ENCODE measurements at places on chromosomes 2 and 18.

DNA sequence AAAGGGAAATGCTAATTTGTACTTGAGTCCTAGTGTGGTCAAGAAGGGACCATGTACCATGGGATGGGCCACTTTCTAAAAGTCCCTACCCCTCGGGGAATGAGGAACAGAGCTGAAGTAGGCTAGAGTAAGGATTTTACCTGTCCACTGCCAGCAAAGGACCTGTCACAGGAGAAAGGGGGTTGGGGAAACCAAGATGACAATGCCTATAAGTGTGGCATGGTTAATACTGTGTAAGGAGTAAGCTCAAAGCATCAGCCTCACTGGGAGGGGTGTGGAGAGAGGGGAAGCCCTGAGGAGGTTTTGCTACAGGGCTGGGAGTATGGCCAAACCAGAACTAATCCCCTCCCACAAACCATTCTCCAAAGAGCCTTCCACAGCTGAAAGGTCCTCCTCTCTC lies 15.8 kb downstream of the GKN2 start:
- no peak for DNase-seq

DNA sequence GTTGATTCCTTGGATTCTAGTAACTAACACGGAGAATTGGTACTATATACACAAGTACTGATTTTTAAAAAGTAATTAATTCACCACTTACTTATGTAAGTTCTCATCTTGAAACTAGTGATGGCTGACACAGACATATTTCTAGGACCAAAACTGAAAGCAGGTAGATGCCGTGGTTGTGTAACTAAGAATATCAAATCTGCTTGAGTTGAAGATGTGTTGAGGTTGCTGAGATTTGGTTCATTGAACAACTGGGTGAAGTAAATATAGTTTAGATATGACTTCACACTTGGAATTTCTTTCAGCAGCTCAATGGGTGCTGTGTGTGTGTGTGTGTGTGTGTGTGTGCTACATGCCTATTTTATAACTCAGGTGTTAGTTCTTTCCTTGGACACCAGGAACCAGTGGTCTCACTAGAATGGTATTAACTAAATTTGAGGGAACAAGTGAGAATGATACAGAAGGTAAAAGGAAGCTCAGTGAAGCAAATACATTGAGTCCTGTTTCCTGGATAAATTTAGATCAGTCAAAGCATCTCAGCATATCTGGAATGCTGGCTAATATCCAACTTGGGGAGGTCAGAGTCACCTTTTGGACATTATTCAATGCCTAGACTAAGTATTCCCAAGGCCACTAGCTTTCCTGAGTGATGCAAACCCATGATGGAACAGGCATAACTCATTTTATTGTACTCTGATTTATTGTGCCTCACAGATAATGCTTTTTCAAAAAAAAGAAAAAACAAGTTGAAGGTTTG lies 110.7 kb upstream of the ZEB2 start:
- no peak for DNase-seq

DNA sequence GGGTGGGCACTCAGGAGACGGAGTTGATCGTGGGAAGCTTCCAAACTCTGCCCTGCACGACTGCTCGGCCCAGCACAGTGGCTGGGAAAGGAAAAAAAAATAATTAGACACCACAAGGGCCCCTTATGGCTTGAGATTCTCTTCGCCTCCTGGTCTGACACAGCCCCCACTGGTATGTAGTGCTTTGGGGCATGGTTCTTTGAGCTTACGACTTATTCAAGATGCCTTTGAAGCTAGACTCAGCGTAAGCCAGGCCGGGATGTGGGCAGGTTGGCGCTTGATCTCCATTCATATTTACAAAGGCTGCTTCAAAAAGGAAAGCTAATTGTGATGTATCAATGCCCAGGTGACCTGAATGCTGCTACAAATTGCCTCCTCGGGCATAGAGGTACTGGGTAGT lies 50.5 kb downstream of the CXCR4 start:
- DNase-seq, result no peak

DNA sequence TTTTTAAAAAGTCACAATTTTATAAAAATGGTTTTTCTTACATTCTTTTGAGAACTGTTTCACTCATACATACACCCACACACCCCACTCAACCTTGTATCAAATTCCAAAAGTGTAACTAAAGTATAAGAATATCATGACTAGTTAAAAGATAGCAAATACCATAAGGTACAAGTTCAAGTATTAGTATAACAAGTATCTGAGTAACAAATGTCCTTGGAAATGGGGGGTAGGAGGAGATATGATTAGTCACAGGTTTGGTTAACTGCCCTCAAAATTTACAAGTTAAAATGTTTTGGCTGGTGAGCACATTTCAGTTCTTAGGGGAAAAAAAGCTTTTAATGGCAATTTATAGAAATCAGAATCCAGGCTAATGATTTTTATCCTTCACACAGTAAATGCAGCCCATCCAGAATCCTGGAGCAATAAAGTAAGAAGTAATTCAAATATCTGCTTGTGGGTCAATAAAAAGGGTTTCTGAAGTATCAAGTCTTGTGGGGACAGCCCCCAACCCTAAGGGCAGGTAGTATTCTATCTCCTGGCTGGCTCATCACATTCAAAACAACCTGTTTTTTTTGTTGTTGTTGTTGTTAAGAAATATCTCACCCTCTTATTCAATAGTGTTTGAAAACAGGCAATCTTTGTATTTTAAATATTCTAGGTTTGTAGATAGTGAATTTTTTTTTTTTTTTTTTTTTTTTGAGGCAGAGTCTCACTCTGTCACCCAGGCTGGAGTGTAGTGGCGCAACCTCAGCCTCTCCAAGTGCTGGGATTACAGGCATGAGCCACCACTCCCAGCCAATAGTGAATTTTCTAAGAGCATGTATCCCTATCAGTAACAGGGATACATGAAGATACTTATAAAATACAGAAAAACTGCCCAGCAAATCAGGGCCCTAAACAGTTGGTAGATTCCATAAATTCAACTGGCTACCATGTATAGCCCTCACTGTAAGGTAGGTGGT lies 14.5 kb downstream of the IAH1 start:
- no peak for DNase-seq

GRCh38 chr18:31658670-31659575 lies 25.5 kb downstream of the B4GALT6 start:
- DNase-seq, result no peak

- no peak for DNase-seq
Observed at GRCh38 chr18:74569401-74569800, 28.3 kb upstream of the ZNF407 start.

GRCh38 chr2:14642499-14642898 lies 10.0 kb downstream of the LRATD1 start:
- DNase-seq, result no peak

GRCh38 chr2:69948032-69948962 lies 13.1 kb downstream of the ASPRV1 start:
- DNase-seq, result no peak

DNA sequence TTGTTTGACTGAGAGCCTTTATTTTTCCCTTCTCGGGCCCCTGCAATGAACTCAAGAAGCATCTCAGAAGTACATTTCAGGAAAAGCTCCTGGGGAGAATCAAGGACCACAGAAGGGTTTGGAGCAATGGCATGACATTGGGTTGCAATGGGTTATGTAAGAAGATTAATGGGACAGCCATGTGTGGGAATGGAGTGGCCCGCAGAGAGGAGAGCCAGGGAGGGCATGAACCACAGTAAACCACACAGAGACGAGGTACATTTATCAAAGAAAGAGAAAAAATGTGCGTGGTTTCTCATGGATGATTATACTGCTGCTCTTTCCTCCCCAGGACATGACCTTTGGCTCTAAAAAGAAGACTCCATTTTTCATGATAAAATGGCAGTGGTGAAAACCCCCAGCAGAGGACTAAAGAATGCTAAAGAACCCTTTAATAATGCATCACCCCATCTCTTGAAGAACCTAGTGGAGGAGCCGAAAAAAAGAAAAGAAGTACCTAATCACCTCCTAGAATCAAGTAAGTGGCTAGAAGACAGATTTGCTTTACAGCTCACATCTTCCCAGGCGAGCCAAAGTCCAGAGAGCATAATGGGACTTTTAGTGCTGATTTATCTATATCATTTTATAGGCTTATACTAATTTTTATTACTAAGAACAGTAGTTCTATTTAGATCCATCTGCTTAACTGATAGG lies 1.7 kb downstream of the CFAP221 start:
- no peak for DNase-seq

DNA sequence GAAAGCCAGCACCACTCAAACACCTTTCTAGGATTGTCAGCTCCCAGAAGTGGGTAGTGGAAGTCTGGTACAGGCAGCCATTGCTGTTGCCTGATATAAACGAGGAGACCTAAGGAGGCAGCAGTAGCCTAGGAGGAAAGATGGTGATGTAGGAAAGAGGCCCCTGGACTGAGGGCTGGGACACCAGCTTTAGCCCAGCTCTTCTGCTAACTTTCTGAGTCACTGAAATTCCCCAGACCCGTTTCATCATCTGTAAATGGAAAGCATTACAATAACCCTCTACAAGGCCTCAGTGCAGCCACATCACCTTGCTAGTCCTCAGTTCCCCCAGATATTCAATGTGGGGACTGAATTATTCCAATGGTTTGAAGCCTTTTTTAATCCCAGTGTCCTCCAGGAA lies 336.5 kb downstream of the TNS1 start:
- no peak for DNase-seq

DNA sequence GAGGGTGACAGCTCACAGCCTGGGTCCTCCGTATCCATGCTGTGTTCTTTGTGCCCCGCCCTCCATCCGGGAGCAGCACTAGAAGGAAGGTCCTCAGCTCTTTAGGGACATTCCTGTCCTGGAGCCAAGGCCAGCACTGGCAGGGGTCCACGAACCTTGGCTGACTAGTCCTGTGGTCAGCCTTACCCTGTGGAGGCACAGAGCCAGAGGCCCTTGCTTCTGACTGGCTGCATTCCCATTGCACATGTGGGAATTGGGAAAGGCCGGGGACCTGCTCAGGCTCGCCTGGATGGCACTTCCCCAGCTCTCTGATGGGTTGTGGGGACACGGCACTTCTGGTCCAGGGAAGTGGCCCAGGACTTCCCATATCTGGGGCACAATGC lies 24.9 kb upstream of the RHOB start:
- DNase-seq, result no peak

DNA sequence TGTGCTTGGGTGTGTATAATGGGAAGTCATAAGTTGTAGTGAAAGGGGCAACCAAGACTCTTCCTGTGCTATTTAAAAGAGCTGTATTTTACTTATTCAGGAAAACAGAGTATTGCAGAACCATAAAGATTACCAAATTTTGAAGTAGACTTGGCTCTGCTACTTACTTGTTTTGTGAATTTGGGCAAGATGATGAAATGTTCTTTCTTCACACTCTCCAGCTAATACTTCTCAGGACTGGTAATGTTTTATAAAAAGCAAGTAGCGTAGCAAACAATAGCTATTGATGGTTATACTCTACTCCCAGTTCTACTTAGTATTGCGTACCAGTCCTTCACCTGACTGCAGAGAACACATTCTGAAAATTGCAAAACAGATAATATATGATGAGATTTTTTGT lies 374.1 kb downstream of the ARHGAP15 start:
- DNase-seq, result no peak

DNA sequence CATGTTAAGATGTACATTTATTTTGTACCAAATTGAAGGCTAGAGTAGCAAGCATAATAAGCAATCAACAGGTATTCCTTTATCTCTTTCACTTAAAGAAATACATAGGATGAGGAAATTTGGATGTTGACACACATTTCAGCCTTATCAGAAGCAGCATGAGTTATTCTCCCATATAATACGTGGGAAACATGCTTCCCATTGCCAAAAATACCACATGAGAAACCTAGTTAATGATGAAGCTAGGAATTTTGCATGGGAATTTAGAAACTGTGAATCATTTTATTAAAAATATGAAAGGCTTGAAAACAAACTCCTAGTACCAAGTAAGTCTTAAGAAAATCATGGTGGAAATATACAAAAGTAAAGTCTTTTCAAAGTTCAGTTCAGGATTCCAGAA lies 751.8 kb downstream of the TSN start:
- no peak for DNase-seq

DNA sequence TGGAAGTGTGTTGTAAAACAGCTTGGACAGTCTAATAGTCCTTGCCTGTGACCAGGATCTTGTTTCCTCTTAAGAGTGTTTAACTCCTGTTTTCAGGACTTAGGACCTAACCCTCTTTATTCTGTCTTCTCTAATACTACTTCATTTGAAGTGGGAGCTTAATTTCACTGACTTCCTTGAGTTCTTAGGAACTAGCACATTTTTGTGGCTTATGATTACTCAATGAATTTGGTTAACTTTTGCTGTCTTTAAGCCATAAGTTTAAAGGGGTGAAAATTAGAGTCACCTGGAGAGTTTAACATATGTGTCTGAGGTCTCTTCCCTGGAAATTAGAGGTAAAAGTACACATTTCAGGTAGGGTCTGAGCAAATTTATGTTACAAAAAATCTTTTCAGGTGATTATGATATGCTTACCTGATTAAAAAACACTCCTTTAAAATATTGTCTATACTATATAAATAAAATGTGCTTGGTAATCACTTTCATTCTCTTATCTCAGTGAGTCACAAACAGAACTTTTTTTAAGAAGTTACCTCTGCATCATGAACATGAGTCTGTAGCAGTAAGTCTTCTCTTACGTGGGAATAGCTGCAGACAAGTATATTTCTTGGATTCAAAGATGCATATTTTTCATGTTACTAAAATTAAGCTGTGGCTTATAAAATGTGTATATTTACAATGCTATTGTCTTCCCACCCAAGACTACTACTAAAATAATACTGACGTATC lies 52.7 kb downstream of the ATP9B start:
- DNase-seq, result no peak

GRCh38 chr2:195470622-195471021 lies 186.4 kb upstream of the SLC39A10 start:
- no peak for DNase-seq

DNA sequence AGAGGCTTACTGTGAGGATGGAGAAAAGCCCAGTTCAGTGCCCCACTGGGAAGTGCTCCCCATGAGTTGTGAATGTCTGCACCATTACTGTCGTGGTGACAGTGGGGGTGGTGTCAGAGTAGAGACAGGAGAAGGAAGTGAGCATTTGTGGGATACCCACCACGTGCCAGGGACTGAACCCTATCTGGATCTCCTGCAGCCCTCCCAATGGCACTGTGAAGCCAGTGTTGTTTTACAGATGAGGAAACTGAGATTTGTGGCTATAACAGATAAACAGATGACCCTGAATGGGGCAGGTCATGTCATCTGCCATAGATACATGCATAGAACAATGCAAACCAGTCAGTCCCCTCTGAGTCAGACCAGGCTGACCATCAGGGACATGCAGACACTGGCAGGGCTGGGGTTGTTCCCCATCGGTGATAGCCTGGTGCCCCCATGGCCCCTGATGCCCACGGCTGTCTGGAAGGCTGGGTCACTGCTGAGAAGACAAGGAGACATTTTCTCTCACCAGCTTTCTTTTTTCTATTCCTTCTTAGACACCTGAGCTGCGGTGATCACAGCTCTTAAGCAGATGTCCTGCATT lies 60.8 kb downstream of the EMILIN2 start:
- DNase-seq, result no peak

Data from stimulated activated CD8-positive, alpha-beta memory T cell treated with anti-CD3 and anti-CD28 coated beads, Interleukin-4, amount 100 ng/mL, for 4 hours (primary cell).